Mucosa of descending colon (tissue), 3 donors: ENCODE measurements at places on chromosomes 11 and 22. TPM values are rescaled to one million over a fixed set of nuclear protein-coding genes. Genes with fewer than 3 reads are reported as not detected.

The KCNJ4 gene
- total RNA-seq: not detected

DNA sequence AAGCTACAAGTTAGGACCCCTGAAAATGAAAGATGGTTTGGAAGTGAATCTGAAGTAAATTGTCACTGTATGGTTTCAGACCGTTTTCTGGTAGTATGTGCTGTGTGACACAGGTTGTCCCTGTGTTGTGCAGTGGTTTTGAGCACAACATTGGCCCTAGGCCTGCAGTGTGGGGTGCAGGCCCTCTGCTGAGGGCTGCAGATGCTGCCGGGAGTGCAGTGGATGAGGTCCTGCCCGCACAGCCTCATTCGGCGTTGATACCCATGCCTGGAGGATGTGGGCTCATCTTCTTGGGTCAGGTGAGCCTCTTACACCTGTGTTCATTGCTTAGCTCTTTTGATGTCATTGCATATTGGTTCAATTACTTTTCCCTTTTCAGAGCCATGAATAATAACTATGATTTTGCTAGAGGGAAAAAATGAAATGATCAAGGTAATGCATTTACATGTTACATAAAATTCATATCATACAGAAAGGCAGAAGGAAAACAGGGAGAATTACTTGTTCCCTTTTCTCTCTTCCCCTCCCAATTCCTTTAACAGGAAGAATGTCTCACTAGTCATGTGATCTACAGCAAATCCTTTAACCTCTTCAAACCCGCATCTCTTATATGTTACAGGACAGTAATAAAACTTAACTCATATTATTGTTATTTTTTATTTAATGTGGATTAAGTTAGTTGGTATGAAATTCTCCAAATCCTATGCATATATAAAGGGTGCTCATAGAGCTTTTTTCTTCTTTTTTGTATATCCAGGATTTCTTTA, 48.7 kb downstream of the PTPRJ start:
- no peak for DNase-seq

DNA sequence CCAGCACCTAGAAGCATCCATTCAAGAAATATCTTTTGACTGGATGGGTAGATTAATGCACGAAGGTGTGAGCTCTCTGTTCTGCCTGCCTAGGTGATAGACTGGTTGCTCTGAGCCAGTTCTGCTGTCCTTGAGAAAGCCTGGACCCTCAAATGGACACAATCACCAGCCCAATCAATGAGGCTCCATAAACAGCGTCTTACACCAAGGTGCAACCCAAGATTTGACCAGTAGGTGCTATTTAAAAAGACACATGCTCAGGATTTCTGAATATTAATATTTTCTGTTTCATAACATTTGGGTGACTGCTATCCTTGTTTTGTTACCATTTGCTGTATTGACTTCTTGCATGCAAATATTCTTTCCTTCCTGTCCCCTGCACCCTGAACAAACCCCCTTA, 39.0 kb downstream of the PAMR1 start:
- DNase-seq: no peak

DNA sequence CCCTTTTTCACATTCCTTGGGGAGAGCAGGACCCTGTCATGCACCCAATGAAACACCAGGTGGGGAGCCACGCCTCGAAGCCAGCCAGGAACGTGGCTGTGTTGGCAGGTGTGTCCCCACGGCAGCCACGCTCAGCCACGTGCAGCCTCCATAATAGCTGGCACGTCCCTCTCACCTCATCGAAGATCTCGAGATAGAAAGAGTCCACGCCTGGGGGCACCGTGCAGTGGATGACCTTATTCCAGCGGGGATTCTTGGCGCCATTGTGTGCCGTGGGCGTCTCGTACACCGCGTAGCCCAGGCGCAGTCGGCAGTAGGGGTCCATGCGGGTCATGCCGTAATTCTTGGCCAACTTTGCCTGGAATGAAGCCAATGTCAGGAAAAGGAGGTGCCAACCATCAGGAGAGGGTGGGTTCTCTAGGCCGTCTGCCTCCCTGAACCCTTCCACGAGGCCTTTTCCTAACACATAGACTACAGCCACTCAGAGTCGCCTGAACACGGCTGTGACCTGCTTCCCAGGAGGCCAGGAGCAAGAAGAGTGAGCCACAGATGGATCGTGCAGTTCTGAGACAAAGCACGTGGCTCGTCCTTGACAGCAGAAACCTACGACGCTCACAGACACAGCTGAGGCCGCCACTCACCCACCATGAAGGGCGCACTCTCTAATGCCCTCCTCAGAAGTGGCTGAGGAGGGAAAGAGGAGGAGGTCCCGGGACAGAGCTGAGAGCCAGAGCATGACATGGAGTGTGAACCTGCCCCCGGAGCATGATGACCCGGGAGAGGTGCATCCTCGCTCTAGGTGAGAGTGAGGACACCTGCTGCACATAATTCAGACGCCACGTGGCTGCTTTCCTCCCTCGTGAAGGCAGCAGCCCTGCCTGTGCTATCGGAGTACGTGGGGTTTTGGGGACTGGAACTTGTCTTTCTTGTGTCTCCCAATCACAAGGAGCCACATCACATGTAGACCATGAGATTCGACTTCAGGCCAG, 19.1 kb downstream of the TOLLIP start:
- no peak for DNase-seq

- no peak for DNase-seq
Observed at GRCh38 chr22:33844273-33844672, 76.0 kb downstream of the LARGE1 start.

GRCh38 chr11:67398661-67399563, 2.7 kb downstream of the PPP1CA start:
- no peak for DNase-seq
